ENCODE measurements at places on chromosomes 6 and 20.

GRCh38 chr6:143210420-143210819 is 149.7 kb downstream of the AIG1 start:
- no peak for DNase-seq

GRCh38 chr6:141705431-141705830 is 427.3 kb upstream of the GJE1 start:
- DNase-seq = no peak

GRCh38 chr6:163711615-163712565 is 297.4 kb downstream of the QKI start:
- peak; percentile 91 for DNase-seq

DNA sequence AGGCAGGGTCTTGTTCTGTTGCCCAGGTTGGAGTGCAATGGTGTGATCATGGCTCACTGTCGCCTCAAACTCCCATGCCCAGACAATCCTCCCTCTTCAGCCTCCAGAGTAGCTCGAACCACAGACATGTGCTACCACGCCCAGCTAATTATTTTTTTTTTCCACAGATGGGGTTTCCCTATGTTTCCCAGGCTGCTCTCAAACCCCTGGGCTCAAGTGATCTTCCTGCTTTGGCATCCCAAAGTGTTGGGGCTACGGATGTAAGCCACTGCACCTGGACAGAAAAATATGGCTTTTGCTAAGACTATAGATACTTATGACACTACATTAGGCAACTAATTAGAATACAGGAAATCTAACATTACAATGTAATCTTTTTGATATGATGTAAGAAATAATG is 17.9 kb downstream of the RNF24 start:
- DNase-seq = no peak

DNA sequence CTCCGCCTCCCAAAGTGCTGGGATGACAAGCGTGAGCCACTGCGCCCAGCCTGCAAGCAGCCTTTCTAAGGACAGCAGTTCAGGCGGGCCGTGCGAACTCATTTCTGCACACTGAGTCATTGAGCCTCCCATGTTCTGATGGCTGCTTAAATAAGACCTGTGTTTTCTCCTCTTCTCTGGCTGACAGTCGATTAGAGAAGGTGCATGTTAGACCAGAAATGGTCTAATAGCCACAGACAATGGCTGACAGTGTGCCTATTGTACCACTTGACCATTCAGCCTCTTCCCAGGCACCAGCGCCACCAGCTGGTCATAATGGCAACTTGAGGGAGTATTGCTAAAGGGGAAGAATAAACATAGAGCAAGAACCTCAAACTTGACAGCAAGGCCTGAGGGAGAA is 6.2 kb downstream of the CST11 start:
- DNase-seq = no peak

DNA sequence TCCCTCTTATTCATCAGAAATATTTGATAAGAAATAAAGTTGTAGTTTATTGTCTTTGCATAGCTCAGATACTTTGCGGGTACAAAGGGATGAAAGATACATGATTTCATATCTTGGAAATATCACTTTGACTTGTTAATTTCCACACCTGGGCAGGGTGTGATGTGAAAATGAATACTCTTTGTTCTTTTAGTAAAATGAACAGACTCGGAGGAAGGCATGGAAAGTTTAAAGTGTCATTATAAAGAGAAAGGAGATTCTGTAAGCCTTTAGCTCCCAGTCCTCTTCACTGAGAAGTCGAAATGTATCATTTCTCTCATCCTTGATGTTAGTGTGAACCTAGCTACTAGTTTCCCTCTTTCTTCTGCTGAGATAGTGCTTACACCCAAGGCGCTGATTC is 36.7 kb upstream of the AKIRIN2 start:
- DNase-seq = no peak

- peak; percentile 50 for DNase-seq
Measured at GRCh38 chr6:43297644-43298564, at the start of gene SLC22A7. SLC22A7 (plus strand) TSS chr6:43298260; CDS start chr6:43298359, 99 bp downstream.

- no peak for DNase-seq
Measured at GRCh38 chr6:89554106-89554505, 84.4 kb downstream of the LYRM2 start.

GRCh38 chr6:134407791-134408190 is 89.9 kb upstream of the SGK1 start:
- no peak for DNase-seq
